HFFc6 (cell line): ENCODE measurements at places on chromosomes 3 and 15. TPM values are rescaled to one million over a fixed set of nuclear protein-coding genes. Genes with fewer than 3 reads are reported as not detected.

UACA gene
- 128 to 319 TPM (median 256 TPM) in 3 replicates for total RNA-seq

GRCh38 chr15:76075046-76075445 lies 15.3 kb downstream of the TMEM266 start:
- H3K27me3 ChIP-seq, result peaks cover 18% of the 10 kb centered on the region
- H3K36me3 ChIP-seq, result no peaks in the 10 kb centered on the region
- no peak for DNase-seq
- no peak overlapping the region for H3K4me3 ChIP-seq

C3orf85 gene
- total RNA-seq, result not detected in 2 replicates

CLN6 gene
- total RNA-seq, result 25.6 and 36.9 TPM in 2 replicates

CADPS gene
- not detected in 3 replicates for total RNA-seq

- peaks cover 31% of the 10 kb centered on the region for H3K36me3 ChIP-seq
- H3K27me3 ChIP-seq, result no peaks in the 10 kb centered on the region
- no peak for DNase-seq
Observed at GRCh38 chr15:41001524-41002214, 48.4 kb downstream of the CHAC1 start.

DNA sequence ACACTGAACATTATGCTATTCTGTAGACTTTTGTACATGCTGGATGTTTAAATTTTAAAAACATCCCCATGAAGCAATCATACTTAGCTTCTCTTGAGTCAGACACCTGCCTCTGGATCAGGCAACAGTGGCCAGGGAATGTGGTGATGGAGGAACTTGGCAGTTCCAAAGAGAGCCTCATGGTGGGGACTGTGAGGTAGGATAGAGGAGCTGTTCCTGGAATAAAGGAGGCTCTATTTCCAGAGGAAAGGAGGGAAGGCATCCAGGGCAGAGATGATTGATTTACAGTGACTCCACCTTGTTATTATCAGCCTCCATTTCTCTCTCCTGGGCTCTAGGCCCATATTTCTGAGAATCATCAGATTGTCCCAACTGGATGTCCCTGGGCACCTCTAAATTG lies 35.0 kb upstream of the ABHD17C start:
- no peak overlapping the region for H3K4me3 ChIP-seq
- H3K36me3 ChIP-seq, result no peaks in the 10 kb centered on the region
- H3K27ac ChIP-seq, result no peak overlapping the region
- peak; percentile 11 for DNase-seq

- H3K27me3 ChIP-seq, result no peaks in the 10 kb centered on the region
- H3K4me3 ChIP-seq, result no peak overlapping the region
- H3K27ac ChIP-seq, result no peak overlapping the region
- H3K36me3 ChIP-seq, result no peaks in the 10 kb centered on the region
- H3K4me1 ChIP-seq, result no peaks in the 10 kb centered on the region
Observed at GRCh38 chr3:164233951-164234350, 844.3 kb downstream of the SI start.

PDE8A gene
- total RNA-seq, result 12.2 to 17.3 TPM (median 17.3 TPM) in 3 replicates

DNA sequence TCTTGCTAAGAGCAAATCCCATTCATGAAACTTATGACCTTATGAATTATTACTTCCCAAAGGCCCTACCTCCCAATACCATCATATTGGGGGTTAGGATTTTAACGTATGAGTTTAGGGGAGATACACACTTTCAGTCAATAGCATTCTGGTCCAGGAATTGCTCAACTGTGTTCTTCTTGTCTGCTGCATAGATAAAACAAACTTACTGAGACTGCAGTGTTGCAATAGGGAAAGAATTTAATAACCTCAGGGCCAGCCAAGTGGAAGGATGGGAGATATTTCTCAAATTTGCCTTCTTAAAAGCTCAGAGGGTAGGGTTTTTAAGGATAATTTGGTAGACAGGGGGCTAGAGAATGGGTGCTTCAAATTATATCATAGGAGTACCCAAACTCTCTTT lies 625.8 kb downstream of the OTOL1 start:
- no peaks in the 10 kb centered on the region for H3K27me3 ChIP-seq
- H3K4me1 ChIP-seq, result no peaks in the 10 kb centered on the region
- no peak overlapping the region for H3K27ac ChIP-seq
- H3K36me3 ChIP-seq, result no peaks in the 10 kb centered on the region; the same call in 1 of the 2 replicates

ADAMTS9 gene
- 0.14 to 0.22 TPM (median 0.19 TPM) in 3 replicates for total RNA-seq

DNA sequence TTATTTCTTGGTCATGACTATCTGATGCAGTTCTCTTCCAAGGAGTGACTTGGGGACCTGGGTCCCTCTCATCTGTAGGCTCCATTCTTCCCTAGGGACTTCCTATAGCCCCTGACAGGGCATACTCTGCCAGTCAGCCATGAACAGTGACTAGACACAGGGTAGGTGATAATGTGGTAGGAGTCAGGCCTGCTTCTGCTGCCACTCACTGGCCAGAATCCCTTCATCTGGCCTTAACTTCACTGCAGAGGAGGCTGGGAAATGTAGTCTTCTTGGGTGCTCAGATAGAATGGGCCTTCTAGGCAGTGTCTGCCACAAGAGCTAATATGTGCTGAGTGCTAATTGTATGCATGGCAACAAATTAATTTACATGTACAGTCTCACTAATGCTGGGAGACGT lies 84.5 kb downstream of the CACNA2D3 start:
- no peak overlapping the region for H3K4me3 ChIP-seq
- peaks cover 5% of the 10 kb centered on the region for H3K36me3 ChIP-seq
- peaks cover 1% of the 10 kb centered on the region for H3K27me3 ChIP-seq
- H3K4me1 ChIP-seq, result no peaks in the 10 kb centered on the region
- H3K27ac ChIP-seq, result no peak overlapping the region

DNA sequence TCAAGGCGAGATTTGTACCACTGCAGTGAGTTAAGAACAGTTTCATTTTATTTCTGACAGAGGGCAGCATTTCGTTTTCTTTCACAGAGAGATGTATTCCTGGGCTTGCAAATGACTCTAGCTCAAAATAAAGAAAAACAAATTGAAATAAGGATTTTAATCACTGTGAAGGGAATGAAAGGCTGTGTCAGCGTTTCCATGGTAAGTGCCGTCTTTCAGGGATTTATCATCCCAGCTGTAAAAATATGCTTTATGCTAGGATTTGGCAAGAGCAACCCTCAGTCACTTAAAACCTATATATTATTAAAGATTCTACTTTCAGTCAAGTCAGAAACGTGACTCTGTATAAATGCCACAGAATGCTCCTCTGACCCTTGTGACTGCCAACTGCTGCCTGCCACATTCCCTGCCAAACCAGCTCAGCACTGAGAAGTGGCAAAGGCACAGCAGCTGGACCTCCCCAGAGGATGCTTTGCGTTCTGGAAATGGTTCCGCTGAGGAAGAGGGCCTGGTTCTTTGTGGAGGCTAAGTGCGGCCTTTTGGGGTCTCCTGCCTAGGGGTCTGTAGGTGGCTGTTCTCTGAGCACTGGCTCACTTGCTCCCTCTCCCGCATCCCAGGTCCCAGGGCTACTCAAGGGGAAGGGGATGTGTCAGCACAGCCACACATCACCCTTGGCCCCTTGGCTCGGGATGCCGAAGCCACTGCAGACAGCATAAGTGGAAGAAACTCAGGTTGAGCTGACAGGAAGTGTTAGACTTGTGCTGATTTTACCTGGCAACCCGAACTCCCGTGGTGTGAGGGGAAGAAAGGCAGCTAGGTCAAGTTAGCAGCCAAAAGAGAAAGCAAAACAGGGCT lies 56.6 kb upstream of the POMGNT2 start:
- no peak overlapping the region for H3K4me3 ChIP-seq
- peaks cover 17% of the 10 kb centered on the region for H3K36me3 ChIP-seq
- no peak overlapping the region for H3K27ac ChIP-seq
- DNase-seq, result peak; percentile 54
- H3K4me1 ChIP-seq, result peaks cover 17% of the 10 kb centered on the region; the same call in 1 of the 2 replicates
- peaks cover 8% of the 10 kb centered on the region for H3K27me3 ChIP-seq

EXD1 gene
- total RNA-seq, result not detected in 3 replicates

LSMEM2 gene
- not detected in 2 replicates for total RNA-seq

DNA sequence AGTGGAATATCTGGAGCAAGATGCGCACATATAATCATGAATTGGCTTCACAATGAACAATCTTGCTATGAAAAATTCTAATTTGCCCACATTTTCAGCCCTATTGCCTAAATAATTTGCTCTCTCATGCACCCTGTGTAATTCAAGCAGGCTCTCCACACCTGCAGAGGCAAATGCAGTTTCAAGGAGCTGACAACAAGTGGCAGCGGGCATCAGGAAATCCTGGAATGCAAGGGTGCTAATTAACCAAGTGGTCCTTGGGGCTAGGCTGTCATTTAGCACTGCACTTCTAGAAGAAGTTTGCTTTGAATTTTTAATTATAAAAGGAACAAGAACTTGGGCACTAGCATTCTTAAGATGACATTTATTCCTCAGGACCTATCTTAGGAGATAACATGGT lies 56.3 kb upstream of the ICE2 start:
- H3K27ac ChIP-seq, result no peak overlapping the region
- no peak for DNase-seq
- peaks cover 3% of the 10 kb centered on the region; the same call in 1 of the 2 replicates for H3K27me3 ChIP-seq
- no peaks in the 10 kb centered on the region for H3K4me1 ChIP-seq
- H3K4me3 ChIP-seq, result no peak overlapping the region

TTLL13 gene
- total RNA-seq, result not detected in 3 replicates

TNIK gene
- 10.6 to 15.6 TPM (median 15.1 TPM) in 3 replicates for total RNA-seq

ADCY5 gene
- 0.23 to 0.56 TPM (median 0.39 TPM) in 3 replicates for total RNA-seq

GRCh38 chr3:49358217-49358883 lies at the start of gene GPX1:
TSS of gene GPX1 (minus strand) at chr3:49358353. CDS start at chr3:49358278, 75 bp downstream.
- H3K4me3 ChIP-seq, result peak within 1 kb of the TSS; percentile 97
- H3K4me1 ChIP-seq, result peaks cover 53% of the 10 kb centered on the region
- peak; percentile 94 for DNase-seq
- H3K27me3 ChIP-seq, result peaks cover 8% of the 10 kb centered on the region
- peak within 1 kb of the TSS; percentile 95 for H3K27ac ChIP-seq
- H3K36me3 ChIP-seq, result peaks cover 49% of the 10 kb centered on the region

- H3K27me3 ChIP-seq, result no peaks in the 10 kb centered on the region; the same call in 1 of the 2 replicates
- peak within 1 kb of the TSS; percentile 94 for H3K4me3 ChIP-seq
- H3K27ac ChIP-seq, result peak within 1 kb of the TSS; percentile 98
- H3K4me1 ChIP-seq, result peaks cover 42% of the 10 kb centered on the region
- peak; percentile 85 for DNase-seq
Observed at GRCh38 chr3:57555738-57556458, at the start of gene PDE12. TSS of gene PDE12 (plus strand) at chr3:57556274. CDS start at chr3:57556380, 106 bp downstream.

- peak overlapping the region; percentile 99 for H3K27ac ChIP-seq
- peak overlapping the region; percentile 99 for H3K4me3 ChIP-seq
- H3K4me1 ChIP-seq, result peaks cover 91% of the 10 kb centered on the region
- H3K27me3 ChIP-seq, result peaks cover 7% of the 10 kb centered on the region
Observed at GRCh38 chr15:92909136-92909781, 9.1 kb downstream of the CHD2 start.

DNA sequence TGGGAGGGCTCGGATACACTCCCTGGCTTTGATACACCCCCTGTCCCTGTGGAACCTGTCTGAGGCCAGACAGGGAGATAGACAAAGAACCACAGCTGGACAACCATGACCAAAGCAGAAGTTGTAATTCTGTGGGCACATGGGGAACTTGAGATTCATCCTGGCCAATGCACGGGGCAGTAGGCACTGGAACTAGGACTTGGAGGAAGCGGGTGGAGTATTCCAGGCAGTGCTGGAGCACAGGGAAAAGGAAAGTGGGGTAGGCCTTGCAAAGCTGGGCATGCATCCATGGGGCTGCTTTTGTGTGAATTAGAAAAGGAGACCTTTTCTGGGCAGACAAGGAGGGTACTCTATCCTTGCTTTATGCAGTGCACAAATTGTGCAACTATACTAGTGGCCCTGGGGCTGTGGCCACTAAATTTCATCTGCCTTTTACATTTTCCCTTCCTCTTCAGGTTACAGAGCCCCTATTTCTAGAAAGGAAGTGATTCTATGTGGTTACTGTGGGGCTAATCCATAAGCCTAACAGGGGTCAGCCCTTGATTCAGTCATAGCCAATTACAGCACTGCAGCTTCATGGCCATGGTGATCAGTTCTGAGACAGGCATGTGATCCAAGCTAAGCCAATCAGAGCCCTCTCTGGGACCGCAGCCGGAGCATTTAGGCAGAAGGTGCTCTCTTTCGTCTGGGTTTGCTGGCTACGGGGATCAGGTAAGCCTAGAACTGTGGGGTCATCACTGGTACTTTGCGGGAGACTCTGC lies 21.0 kb downstream of the CRABP1 start:
- no peak for DNase-seq
- H3K4me1 ChIP-seq, result peaks cover 16% of the 10 kb centered on the region
- H3K36me3 ChIP-seq, result no peaks in the 10 kb centered on the region
- H3K27me3 ChIP-seq, result peaks cover 37% of the 10 kb centered on the region
- no peak overlapping the region for H3K4me3 ChIP-seq
- H3K27ac ChIP-seq, result no peak overlapping the region
